H54 (cell line): ENCODE measurements at places on chromosomes 2 and 18.

DNA sequence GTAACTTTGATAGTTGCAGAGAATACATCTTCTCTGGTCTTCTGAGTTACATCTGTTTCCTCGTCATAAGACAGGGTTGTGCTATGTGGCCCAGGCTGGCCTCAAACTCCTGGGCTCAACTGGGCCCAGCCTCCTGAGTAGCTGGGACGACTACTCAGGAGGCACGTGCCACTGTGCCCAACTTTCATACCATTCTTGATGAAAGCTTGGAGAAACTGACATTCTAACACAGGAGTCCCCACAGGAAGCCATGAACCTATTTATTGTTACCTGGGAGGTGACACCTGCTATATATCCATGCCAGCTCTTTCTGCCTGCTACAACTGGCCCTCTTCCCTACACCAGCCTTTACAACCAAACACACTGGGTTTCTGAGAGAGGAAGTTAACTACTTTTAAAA, 19.1 kb downstream of the EIF2AK3 start:
- DNase-seq = no peak

- DNase-seq = no peak
Measured at GRCh38 chr2:117859924-117860647, 45.6 kb downstream of the DDX18 start.

- no peak for DNase-seq
Measured at GRCh38 chr2:142325870-142326269, 195.1 kb upstream of the LRP1B start.

GRCh38 chr2:206989311-206989710, 50.0 kb downstream of the CPO start:
- DNase-seq = peak; percentile 24

- DNase-seq = peak; percentile 59
Measured at GRCh38 chr2:201257956-201258665, 2.2 kb upstream of the CASP8 start.

GRCh38 chr2:130391058-130391871, 35.4 kb downstream of the PTPN18 start:
- DNase-seq = peak; percentile 65
